ENCODE measurements at places on chromosomes 6 and 20.

GRCh38 chr20:6083926-6084325 lies 30.1 kb upstream of the LRRN4 start:
- DNase-seq, result no peak

GRCh38 chr20:52312132-52312729 lies 120.7 kb upstream of the ZFP64 start:
- peak; percentile 50 for DNase-seq

- DNase-seq, result no peak
These were observed 39.2 kb downstream of the MAPK14 start for GRCh38 chr6:36066817-36067216.

- no peak for DNase-seq
These were observed 6.8 kb downstream of the ADA start for GRCh38 chr20:44644667-44645131.

- no peak for DNase-seq
These were observed 20.0 kb downstream of the PLA2G7 start for GRCh38 chr6:46715141-46715540.

- DNase-seq, result no peak
These were observed 52.1 kb downstream of the CBLN4 start for GRCh38 chr20:55953201-55953600.

GRCh38 chr6:133131621-133132465 lies 109.3 kb upstream of the EYA4 start:
- no peak for DNase-seq

DNA sequence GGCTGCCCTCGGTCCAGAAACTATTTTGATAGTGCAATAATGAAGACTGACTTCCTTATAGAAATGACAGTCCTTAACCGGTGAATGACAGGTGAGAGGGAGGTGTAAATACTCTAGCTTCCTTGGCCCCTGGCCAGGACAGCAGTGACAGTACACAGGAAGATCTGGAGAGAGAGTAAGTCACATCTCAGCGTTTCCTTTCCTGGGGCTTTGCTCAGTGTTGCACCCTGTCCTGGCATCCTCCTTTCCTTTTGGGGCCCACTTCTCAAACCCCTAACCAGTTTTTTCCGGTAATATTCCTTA lies 336.9 kb downstream of the CD83 start:
- no peak for DNase-seq

DNA sequence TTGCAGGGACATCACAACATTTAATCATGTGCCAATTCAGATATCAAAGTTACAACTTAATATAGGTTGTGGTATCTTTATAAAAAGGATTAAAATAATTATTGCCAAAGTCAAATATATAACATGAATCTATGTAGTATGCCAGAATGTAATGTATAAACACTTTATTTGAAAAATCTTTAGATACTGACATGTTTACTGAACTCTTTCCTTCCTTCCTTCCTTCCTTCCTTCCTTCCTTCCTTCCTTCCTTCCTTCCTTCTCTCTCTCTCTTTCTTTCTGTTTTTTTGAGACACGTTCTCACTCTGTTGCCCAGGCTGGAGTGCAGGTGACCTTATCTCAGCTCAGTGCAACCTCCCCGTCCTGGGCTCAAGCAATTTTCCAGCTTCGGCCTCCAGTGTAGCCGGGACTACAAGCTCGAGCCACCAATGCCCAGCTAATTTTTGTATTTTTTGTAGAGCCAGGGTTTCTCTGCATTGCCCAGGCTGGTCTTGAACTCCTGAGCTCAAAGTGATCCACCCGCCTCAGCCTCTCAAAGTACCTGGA lies 496.8 kb upstream of the CITED2 start:
- no peak for DNase-seq

DNA sequence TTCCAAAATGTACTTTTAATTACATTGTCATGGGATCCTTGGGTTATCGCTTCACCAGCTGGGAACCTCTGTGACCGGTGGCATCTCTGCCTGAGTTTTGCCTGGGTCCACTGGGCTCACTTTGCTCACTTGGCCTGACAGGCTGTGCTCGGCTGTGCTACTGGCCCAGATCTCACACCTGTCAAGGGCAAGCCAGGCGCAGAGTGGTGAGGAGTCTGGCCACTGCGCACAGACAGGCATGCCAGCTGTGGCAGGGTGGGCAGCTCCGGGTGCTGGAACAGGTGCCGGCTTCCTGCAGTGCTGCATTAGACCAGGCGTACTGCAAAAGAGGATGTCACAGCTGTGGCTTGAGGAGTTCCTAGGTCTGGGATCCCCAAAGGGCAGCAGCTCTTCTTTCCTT lies 489.8 kb downstream of the TENT5A start:
- DNase-seq, result no peak

DNA sequence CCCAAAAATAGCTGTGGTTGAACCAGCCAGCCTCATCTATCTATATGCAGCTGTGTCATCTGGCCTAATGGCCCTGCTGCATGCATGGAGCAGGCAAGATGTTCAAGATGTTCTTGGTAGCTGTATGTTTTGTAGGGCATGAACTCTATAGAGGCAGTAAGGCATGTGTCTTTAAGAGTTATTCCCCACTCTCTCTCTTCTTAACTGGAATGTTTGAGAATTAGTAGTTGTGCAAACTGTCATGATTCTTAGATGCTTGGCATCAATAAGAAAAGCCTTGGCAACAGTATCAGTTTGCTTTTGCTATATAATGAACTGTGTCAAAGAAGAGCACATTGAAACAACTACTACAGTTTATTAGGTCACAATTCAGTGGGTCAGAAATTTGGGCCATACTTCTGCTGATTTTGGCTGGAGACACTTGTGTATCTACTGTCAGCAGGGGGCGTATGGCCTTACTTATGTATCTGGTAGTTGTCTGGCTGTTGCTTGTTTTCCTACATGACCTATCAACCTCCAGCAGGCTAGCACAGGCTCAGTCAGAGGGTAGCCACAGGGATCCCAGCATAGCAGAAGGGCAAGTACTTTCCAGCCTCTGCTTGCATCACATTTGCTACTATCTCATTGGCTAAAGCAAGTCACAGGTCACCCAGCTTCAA lies 56.1 kb upstream of the LAMP5 start:
- DNase-seq, result no peak

DNA sequence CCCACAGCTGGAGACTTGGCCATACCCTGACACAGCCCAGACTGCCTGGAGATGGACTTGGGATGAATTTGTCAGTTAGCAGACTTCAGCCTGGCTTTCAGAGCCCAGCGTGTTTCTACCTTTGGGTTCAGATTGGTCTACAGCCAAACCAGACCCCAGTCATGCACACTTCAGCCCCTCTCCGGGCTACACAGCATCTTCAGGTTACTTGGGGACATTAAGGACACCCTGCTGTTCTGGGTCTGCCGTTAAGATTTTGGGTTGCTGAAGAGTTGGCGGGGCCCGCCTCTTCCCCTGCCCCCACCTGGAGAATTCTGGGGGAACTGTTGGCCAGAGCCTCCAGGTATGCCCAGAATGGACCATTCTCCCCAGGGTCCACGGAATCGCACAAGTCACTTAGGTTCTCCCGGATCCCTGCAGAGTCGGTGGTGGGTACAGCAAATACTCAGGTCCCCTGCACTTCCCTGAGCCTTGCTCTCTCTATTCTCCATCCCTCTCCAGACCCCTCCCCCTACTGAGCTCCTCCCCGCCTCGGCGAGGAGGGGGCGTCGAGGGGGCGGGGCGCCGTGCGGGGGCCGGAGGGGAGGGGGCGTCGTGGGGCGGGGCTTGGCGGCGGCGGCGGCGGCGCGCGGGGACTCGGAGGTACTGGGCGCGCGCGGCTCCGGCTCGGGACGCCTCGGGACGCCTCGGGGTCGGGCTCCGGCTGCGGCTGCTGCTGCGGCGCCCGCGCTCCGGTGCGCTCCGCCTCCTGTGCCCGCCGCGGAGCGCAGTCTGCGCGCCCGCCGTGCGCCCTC lies at the start of gene PTK7:
Gene PTK7, plus strand, starts transcription at position 645 of the 794 bp plus-strand sequence. CDS start 175 bp downstream, outside the sequence.
- no peak for DNase-seq

DNA sequence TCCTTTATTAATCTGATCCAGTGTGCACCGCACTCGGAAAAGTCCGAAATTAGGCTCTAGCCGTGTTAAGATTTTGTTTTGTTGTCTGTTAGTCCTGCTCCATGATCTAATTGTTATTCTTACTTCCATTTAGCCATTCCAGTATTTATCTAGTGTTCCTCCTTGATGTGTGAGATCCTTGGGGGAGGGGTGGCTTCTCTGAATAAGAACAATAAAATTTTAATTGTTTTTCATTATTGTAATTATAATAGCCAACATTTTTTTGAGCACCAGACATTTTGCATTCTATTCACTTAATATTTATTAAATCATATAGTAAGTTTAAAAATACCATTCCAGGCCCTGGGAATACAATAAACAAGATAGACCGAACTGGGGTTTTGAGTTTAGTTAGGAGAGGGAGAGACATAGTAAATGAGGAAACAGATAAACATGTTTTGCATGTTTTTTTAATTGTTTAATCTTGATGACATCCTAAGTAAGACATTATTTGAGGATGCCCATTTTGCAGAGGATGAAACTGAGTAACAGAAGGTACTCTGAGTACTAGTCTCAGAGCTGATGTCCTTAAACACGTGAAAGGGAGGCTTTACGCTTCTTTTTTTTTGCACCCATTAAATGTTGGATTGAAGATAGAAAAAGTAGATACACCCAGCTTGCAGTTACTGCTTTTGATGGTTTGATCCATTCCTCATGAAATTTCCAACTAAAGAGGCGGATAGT lies 1.2 kb downstream of the CBFA2T2 start:
- DNase-seq, result no peak

- no peak for DNase-seq
These were observed 12.6 kb downstream of the SERPINB6 start for GRCh38 chr6:2958776-2959175.

GRCh38 chr20:2465100-2465499 lies 5.5 kb downstream of the SNRPB start:
- DNase-seq, result no peak

- no peak for DNase-seq
These were observed 29.2 kb downstream of the AKAP7 start for GRCh38 chr6:131164506-131164905.

GRCh38 chr6:100185615-100186014 lies 191.6 kb upstream of the MCHR2 start:
- DNase-seq, result no peak

GRCh38 chr20:46152824-46153586 lies 34.9 kb downstream of the CD40 start:
- no peak for DNase-seq

- no peak for DNase-seq
These were observed 90.2 kb downstream of the ZDHHC14 start for GRCh38 chr6:157471077-157471686.

DNA sequence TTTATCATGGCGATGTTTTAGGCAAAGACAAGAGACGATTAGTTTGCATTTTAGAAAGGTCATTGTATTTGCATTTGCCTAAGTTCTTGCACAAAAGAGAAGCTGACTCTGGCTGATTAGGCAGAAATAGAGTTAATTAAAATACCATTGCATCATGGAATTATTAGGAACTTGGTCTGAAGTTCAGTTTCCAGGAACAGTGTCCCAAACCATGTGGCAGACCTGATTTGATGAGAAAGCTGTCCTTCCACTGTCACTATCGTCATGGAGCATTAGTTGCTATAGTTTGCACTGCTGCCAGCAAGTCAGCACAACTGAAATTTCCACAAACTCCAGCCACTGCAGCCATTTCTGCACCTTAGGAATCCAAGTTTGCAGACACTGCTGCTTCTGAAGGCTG lies 24.3 kb upstream of the MCUR1 start:
- no peak for DNase-seq

- DNase-seq, result no peak
These were observed 97.9 kb upstream of the NEDD9 start for GRCh38 chr6:11330413-11330760.
